ENCODE measurements at places on chromosomes 1 and 21.

DNA sequence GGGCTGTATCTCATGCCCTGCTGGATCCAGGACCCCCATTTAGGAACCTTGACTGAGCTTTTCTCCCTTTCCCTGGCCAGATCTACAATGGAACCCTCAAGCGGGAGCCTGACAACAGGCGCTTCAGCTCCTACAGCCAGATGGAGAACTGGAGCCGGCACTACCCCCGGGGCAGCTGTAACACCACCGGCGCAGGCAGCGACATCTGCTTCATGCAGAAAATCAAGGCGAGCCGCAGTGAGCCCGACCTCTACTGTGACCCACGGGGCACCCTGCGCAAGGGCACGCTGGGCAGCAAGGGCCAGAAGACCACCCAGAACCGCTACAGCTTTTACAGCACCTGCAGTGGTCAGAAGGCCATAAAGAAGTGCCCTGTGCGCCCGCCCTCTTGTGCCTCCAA lies 29.8 kb downstream of the PKP1 start:
- no peak for DNase-seq

GRCh38 chr1:117117697-117118096 lies 3.9 kb downstream of the TRIM45 start:
- no peak for DNase-seq

DNA sequence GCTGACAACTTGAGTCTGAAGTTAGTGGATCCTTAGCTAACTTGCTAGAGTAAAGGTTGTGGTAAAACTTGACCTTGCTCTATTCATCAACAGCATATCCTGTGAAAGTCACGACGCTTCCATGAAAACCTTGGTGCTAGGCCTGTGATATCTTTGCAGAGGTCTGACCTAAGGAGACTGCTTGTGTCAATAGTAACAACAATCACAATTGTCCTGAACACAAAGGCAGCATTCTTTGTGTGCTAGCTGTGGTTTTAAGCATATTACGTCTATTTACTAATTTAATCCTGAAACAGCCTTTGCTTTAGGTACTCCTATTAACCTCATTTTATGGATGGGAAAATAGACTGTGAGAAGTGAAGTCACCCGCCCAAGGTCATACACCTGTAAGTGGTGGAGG lies 2.8 kb upstream of the CLDN14 start:
- no peak for DNase-seq

- no peak for DNase-seq
Observed at GRCh38 chr1:224640018-224640417, 23.9 kb downstream of the CNIH3 start.

DNA sequence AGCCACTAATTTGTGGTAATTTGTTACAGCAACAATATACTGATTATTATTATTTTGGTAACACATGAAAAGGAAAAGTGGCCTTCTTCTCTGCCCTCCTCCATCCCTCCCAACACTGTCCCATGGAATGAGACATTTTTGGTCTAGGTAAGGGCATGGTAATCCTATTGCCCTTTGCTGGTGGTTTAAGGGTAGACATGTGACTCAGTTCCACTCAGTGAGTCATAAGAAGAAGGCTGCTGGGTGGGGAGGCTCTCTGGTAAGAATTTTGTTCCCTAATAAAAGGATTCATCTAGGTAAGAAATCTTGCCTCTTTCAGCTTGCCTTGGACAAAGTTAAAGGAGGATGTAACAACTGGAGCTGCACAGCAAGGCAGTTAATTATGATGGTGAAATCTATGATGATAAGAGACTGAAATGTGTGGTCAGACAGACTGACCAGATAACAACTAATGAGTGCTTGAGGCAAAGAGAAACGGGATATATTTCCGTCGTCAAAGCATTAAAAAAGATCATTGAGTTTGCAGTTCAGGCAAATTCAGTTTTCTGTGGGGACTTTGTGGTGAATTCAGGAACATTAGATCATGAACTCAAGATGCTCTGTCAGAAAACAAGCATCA lies 232.0 kb upstream of the KCNK2 start:
- DNase-seq: no peak

GRCh38 chr1:212219679-212220463 lies 65.3 kb upstream of the PPP2R5A start:
- no peak for DNase-seq

GRCh38 chr1:8396786-8397406 lies 79.0 kb downstream of the SLC45A1 start:
- no peak for DNase-seq

DNA sequence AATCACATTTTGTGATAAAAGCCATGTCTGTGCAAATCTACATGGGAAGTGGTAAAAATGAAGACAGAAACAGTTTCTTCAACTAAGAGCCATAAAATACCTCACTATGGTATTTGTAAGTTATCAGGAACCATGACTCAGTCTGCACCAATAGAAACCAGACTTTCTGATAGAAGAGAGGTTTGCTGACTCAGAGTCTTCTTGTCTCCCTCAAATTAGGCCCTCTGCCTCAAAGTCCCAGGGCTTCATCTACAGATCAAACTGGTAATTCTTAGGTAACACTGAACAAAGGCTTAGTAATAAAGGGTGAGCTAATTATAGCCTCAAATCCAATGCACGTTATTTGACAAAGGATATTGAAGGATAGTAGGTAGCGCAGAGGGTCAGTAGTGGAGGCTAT lies 30.9 kb upstream of the SSX2IP start:
- DNase-seq: no peak

DNA sequence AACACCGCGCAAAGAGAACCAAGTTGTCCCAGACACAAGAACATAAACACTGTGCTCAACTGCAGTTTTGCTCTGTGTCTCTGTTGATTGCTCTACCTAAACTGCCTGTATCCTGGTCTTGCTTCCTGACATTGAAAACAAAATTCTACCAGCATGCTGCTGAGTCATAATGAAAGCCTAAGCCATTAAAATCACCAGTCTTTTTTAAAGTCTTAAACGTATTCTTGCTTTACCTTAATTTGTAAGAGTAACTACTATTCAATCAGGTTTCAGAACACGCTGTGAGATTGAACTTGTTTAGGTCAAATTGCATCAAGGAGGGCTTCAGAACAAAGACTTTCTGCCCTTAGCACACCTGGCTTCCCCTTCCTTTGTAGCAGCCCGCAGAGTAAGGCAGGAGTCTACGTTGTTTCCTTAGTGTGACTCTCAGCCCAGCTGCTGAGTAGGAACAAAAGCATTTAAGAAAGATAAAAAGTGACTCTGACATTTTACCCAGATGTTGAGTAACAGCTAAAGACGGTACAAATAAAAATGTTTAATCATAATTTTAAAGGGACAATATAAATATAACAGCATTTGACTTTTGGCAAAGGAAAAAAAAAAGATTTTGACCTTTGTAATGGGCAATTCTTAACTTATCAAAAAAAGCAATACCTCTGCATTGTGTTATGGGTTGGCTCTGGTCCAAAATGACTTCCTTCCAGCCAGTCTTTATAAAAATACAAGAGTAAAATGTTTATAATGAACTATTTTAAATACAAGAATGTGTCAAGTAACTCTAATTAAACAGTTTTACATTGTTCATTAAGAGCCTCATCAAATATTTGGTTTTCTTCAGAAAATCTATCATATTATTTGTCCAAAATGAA lies 186.9 kb upstream of the ADGRL4 start:
- no peak for DNase-seq

GRCh38 chr1:154881820-154882535 lies 11.9 kb upstream of the KCNN3 start:
- no peak for DNase-seq
